HT1080 (cell line): ENCODE measurements at places on chromosomes 6 and 20.

DNA sequence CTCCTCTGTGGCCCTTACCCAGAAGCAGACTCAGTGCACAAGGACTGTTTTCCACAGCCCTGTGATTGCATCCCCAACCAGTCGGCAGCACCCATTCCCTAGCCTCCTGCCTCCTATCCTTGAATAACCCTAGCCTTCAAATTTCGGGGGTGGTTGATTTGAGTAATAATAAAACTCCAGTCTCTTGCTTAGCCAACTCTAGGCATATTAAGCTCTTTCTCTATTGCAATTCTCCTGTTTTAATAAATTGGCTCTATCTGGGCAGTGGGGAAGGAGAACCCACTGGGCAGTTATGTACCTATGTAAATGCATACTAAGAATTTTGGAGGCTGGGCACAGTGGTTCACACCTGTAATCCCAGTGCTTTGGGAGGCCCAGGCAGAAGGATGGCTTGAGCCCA lies 70.6 kb upstream of the ZMYND8 start:
- no peak for DNase-seq

DNA sequence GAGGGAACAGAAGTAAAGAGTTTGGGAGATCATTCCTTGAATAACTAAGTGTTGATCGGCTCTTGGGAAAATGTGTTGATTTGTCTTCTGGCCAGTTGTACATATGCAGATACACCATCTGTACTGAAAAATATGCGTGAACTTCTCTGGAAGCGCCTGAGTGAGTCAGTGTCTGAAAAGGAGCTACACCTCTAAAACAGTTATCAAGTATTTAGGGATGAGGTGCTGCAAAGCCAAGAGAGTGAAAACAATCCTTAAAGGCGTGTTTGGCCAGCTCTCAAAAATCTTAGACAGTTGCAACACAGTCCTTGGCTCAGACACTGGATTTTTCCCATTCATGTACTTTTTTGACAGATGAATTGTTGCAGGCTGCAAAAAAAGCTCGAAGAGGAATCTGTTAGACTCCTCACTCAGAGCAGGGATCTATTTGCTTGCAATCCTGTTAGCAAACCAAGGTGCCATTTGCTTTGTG lies 61.3 kb downstream of the BMP6 start:
- DNase-seq, result no peak

DNA sequence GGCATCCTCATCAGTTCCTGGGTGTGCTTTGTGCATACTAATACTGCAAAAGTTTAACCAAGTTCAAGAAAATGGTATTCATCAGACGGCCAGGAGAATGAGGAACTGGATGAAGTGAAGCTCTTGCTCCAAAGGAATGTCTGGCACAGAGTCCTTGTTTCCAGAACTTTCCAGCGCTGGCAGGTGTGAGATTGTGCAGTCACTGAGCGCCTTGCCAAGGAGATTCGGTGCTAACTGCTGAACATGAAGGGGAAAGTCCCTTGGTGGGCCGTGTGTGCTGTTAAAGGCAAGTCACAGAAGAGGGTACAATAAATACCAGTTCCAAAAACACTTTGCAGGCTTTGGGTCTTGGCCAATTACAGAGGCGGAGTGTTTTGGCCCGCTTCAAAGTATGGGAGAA lies 262.3 kb upstream of the SOX4 start:
- no peak for DNase-seq

GRCh38 chr20:7637184-7637583 lies 303.1 kb downstream of the HAO1 start:
- DNase-seq, result peak; percentile 80

- no peak for DNase-seq
These were observed 105.2 kb downstream of the UNC5CL start for GRCh38 chr6:40933864-40934263.
